Effector memory CD8-positive, alpha-beta T cell (primary cell): ENCODE measurements at places on chromosomes 1 and 21.

DNA sequence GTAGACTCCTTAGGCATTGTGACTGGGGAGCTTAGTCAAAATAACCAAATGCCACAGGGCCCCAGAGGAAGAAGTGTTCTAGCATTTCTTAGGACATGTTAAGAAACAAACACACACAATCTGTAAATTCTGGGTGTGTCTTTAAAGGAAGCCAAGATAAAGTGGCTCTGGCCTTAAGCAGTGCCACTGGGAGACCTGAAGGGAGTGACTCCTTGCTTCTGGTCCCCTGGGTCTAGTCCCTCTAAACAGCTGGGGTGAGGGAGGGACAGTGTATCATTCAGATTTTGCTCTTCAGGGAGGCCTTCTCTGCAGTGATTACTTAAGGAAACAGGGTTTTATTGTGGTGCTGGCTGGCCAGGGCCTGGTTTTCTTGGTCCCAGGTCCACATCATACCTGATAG is 9.1 kb upstream of the PROK1 start:
- DNase-seq, result no peak

DNA sequence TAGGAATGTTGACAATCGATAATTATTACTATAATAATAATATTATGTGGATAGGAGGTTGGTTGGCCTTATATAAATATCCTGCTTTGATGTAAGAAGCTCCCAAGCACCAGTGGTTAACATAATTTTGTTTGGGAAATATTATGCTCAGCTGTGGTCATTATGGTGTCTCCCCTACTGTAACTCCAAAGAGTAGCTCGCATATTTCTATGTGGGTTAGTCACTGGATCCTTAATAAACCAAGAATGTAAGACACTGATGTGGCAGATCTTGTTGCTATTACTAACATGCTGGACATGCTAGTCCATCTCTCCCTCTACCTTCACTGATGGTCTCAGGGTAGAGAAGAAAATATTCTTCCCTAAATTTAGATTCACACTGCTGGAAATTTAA is 79.2 kb upstream of the RALGPS2 start:
- no peak for DNase-seq

DNA sequence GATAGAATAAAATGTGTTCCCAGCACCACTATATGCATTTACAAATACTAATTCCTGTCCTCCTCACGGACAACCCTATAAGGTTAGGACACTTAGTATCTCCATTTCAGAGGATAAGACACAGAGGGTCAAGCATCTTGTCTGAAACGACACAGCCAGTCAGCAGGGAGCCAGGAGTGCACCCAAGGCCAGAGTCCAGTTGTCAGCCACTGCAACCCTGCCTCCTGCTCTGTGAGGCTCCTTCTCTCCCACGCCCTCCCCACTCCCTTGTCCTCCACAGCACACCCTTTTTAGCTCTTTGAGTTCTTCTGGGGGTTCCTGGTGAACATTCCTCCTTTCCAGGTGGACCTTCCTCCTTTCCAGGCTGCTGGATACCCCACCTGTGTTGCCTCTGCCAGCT is 119.0 kb upstream of the TNR start:
- DNase-seq, result no peak

GRCh38 chr1:59766227-59766855 is 48.4 kb upstream of the HOOK1 start:
- DNase-seq, result no peak

- peak; percentile 12 for DNase-seq
These were observed 1.1 kb downstream of the COL9A2 start for GRCh38 chr1:40315795-40316594.
